ENCODE measurements at places on chromosomes 5 and 9. TPM values are rescaled to one million over a fixed set of nuclear protein-coding genes. Genes with fewer than 3 reads are reported as not detected.

Gene WWC1
- total RNA-seq, result 319 TPM

Gene TERT
- total RNA-seq, result not detected

Gene ZNF608
- total RNA-seq, result 59.6 TPM

Gene SLC46A2
- total RNA-seq, result not detected

Gene STC2
- total RNA-seq, result 41.0 TPM

Gene LCN15
- not detected for total RNA-seq

DNA sequence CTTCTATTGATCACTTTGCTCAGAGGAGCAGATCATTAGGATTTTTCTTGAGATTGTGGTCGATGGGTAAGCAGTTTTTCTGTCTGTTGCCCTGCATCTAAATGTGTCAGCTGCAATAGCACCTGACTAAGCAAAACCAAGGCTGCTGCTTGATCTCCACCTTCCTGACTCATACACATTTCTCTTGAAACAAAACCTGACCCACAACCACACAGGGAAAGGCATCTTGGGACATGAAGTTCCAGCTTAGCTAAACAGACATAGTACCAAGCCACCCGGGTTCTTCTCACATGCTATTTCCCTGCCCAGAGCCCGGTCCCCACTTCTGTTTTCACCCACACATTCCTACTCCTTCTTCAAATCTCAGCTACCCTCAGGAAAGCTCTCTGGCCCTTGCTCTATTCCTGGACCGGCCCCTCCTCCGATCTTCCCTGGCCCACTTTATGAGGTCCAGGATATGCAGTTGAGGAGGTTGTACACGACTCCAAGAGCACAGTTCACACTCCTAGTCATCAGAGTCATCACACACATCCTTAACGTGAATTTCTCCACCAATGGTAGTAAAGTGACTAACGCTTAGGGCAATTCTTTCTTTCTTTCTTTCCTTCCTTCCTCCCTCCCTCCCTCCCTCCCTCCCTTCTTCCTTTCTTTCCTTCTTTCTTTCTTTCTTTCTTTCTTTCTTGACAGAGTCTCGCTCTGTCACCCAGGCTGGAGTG, 16.0 kb upstream of the ZBTB43 start:
- DNase-seq, result peak; percentile 86

DNA sequence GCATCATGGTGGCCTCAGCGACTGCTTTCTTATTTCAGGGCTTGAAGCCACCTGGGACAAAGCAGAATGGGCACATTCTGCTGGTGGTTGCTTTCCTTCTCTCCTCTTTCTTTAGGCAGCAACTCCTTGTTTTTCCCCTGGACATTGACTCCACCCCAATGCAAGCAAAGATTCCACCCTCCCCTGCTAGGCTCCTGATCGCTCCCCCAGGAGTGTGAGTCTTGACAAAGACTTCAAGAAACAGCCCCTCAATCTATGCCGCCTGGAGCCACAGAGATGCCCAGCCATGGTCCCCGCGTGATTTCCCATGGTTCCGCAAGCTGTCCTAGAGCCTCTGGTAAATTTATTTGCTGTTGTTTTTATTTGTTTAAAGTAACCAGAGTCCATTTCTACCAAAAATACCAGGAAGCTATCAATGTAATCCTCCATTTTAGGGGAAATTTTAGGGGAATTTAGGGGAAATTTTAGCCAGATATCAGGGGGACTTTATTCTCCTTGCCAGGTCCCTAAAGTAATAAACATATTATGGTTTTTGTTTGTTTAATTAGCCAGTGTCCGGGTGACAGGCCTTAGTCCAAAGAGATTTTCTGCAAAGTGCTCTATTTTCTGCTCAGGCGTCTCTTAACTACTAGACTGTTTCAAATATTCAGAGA, 2.3 kb downstream of the KCNMB1 start:
- no peak for DNase-seq

DNA sequence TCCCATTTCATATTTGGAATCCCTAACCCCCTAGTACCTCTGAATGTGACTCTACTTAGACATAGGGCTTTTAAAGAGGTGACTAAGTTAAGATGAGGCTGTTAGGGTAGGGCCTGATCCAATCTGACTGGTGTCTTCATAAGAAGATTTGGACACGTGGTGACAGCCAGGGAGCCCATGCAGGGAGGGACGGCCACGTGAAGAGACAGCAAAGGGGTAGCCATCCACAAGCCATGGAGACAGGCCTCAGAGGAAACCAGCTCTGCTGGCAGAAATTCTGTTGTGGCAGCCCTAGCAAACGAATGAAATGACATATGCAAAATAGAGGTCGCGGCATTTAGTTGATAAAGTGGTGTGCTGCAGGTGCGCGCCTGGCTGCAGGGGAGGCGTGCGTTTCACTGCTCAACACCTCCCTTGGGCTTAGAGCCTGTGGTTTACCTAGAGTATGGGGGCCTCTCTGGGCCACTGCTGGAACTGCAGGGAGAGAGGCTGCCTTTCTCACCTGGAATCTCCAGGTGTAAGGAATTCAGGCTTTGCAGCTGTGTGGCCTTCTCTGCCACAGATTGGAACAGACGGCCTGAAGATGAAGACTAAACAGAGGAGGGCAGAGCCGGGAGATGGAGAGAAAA, 7.1 kb upstream of the AFAP1L1 start:
- DNase-seq, result no peak

DNA sequence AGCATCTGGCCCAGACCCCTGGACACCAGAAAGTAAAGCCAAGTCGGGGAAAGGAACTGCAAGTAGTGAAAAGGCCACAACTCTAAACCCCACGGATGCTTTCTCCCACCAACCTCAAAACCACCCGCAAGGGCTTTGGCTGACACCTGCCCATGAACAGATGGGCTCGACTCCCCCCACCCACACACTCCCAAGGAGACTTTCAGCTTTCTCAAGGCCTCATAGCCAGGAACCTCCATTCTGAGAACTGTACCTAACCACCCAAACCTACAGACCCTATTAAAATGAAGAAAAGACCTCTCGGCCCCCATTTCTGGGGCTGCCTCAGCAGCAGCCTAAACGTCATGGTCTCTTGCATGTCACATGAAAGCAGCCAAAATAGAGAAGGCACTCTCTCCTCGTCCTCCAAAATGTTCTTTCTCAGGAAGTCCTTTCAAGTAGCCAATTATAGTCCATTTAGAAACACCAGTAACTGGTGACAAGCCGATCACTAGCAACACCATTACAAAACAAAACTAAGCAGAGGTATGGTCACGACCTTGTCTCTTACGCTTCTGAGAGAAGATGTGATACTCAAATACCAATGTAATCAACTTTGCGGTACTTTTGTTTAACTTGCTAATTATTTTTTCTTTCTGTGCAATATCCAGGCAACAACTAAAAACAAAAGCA, 2.9 kb downstream of the B4GALT1 start:
- peak; percentile 64 for DNase-seq

- no peak for DNase-seq
Measured at GRCh38 chr5:153824909-153825308, 213.8 kb downstream of the FAM114A2 start.

GRCh38 chr5:9707732-9708462, 77.7 kb upstream of the TAS2R1 start:
- DNase-seq, result no peak

DNA sequence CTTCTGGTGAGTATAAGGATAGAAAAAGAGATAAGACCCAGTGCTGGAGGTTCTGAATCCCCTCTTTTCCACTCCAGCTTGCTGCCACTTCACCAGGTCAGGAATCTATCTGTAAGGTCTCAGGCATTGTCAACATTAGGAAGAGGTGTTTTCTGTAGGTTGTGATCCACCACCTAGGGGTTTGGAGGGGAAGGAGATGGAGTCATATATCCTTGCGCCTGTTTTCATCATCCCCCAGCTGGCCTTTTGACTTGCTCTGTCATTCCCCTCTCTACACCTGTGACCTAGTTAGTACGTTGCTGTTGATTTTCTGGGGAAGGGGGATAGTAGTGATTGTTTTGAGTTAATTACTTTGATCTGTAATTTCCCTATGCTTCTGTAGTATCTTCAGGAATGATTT, 20.5 kb downstream of the SPINK5 start:
- no peak for DNase-seq

DNA sequence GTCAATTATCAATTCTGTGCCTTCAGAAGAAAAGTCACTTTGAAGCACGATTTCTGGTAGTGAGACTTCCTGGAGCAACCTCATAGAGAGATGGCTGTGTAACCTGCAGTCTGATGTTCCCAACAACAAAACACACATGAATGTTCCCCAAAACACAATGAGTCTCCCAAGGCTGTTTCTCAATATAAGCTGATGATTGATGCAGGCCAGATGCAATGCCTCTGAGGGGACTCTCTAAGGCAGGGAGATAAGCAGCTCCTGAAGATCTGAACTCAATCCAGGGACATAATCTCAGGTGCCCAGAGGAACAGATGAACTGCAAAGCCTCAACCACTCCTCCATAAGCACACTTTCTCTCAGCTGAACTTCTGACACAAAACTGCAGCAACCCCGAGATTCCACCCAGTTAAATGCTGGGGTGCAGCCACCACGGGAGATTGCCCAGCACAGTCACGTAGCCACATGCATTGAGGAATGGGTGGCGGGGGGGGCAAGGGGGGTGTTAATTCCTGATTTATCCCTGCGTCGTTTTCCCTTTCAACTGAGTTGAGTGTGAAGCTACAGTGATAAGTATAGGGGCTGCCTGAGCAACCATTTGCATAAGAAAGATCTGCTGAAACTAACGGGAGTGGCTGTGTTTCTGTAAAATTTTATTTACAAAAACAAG, 122.7 kb upstream of the RASEF start:
- DNase-seq, result no peak

GRCh38 chr5:109987970-109988369, 298.2 kb downstream of the MAN2A1 start:
- DNase-seq, result no peak

GRCh38 chr9:121944711-121945191, 148.4 kb downstream of the TTLL11 start:
- DNase-seq, result peak; percentile 35

GRCh38 chr5:139501381-139501780, 18.8 kb upstream of the STING1 start:
- DNase-seq, result no peak

DNA sequence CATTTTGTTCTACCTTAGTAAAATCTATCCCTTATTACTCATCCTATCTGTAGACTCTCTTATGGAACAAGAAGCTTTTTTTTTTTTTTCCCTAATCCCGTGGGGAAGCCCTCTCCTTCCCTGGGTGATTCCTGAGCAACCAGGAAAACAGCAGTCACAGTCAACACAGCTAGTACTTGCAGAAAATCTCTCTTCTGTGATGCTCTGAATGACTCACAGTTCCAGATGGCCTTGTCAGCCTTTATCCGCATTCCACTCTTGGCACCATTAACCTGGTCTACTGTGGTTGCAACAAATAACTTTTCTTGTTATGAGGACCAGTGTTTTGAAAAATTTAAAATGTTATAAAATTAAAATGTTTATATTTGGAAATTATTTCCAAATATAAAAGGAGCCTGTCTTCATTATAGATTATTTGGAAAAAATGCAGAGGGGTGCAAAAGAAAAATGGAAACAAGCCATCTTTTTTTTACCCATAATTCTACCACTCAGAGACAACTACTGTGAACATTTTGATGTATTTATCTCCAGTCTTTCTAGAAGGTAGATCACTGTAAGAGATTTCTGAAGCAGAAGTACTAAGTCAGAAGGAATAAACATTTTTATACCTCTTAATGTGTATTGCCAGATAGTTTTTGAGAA, 486.7 kb downstream of the RAB3C start:
- DNase-seq, result peak; percentile 97

DNA sequence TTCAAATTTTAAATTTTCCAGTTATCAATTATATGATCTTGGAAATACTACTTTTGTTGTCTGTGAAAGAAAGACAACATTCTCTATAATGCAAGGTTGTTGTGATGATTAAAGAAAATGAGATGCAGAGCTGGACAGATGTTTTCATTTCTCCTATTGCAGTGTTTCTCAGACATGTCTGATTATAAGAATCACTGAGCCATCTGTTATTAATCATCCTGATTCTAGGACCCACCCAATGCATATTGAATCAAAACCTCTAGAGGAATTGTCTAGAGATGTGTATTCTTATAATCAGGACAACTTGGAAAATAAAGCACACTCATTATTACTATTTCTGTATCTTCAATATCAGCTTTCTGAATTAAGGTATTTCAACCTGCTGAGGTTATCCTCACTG, 121.1 kb upstream of the ASTN2 start:
- DNase-seq, result no peak

- DNase-seq, result peak; percentile 42
Measured at GRCh38 chr5:128905568-128906110, 59.6 kb upstream of the SLC27A6 start.

DNA sequence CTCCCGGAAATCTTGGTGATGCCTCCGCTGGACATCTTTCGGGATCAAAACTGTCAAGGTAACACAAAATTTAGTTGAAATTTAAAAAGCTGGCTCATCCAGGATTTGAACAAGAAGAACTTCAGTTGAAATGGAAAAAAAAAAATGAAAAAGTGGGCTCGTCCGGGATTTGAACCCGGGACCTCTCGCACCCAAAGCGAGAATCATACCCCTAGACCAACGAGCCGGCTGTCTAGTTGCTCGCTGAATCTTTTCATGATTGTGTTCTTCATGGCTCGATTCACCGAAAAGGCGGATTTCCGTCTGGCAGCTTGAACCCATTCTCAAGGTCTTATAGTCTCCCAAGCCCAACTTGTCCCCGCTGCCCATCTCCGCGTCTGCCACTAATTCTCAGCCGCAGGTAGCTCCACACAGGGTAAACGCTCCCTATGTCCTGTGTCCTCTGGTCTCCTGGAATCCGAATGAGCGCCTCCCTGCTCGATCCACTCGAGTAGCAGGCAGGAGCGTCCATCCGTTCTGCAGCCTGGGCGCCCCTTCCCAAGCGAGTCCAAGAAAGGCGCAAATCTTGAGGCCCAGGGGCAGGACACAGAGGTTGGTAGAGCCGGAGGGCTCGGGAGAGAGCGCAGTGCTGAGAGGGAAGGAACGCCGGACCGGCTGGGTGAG, 16.2 kb downstream of the TRIM7 start:
- peak; percentile 60 for DNase-seq

DNA sequence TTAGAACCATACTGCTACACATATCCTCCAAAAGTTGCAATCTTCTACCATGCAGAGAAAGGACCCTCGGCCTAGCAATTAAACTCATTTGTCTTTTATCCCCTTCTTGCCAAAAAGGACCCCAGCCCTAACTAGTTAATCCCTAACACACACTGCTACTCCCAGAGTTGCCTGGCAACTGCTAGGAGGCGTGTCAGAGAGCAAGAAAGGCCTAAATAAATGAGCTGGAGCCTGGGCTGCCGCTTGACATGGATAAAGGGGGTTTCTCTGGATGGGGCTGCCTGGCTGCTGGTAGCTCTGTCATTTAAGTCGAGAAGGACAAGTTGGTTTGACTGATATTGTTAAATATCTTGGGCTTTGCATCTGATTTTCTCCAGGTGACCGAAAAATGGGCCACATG, 194.8 kb downstream of the CRB2 start:
- no peak for DNase-seq

- DNase-seq, result no peak
Measured at GRCh38 chr5:179185256-179185940, 125.2 kb downstream of the ZNF354C start.

DNA sequence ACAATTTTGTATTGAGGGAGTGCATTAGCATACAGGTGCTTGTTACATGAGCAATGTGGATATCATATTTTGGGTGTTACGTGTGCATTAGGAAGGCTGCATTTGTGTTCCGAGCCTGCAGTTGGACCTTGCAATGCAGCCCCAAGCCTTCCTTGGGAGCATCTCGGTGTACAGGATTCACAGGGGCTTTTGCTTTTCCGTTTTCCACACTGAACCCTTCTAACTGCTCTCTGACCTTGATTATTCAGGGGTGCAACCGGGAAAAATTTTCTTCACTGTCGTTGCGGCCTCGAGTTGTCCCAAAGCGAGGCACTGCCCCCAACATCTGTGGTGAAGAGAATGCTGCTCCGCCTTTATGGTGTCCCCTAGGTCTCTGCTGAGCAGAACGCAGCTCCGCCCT, 80.1 kb upstream of the PLEKHG4B start:
- no peak for DNase-seq

- DNase-seq, result no peak
Measured at GRCh38 chr5:175893466-175893865, 22.1 kb downstream of the CPLX2 start.
